ENCODE measurements at places on chromosomes 4 and X.
A peak's percentile ranks its signal among the peaks of the same experiment; 100 is the strongest.

- DNase-seq: no peak
These were observed 993.0 kb upstream of the LCORL start for GRCh38 chr4:19014594-19014993.

GRCh38 chr4:152195888-152196287, 340.0 kb downstream of the FBXW7 start:
- no peak for DNase-seq

GRCh38 chrX:17713288-17713687, 24.0 kb upstream of the SCML1 start:
- no peak for DNase-seq

DNA sequence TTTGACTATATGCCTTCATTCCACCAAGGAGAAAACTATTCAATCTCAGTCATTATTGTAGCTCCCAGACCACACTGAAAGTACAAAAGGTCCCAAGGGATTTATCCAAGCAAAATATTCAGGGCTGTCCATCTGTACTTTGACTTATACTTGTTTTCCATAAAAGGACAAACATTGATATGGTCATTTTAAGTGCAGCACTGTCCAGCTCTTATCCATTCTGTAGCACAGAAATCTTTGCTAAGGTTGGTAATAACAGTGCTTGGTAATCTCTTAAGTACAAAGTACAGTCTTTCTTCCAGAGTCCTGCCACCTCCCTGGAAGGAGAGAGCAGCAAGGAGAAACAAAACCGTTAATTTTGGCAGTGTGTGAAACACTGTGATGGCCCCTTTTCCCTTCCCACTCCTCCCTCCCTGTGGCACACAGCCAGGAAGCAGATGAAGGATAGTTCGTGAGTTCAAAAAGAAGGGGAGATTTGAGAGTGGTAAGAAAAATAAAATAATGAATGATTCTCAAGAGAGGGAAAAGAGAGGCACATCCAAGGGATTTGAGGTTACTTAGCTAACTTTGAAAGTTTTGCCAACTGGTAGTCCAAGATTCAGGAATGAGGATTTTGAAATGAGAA, 6.8 kb upstream of the CXCL2 start:
- no peak for DNase-seq

- no peak for DNase-seq
These were observed 58.3 kb upstream of the CD99 start for GRCh38 chrX:2632533-2633504.

- peak; percentile 20 for DNase-seq
These were observed 5.6 kb upstream of the CT45A1 start for GRCh38 chrX:135707880-135708279.

- DNase-seq: no peak
These were observed 1.1 kb downstream of the RPS3A start for GRCh38 chr4:151100531-151100930.

GRCh38 chr4:139508581-139509237, 47.3 kb downstream of the SETD7 start:
- no peak for DNase-seq

- no peak for DNase-seq
These were observed 33.3 kb downstream of the BANK1 start for GRCh38 chr4:101823864-101824263.

DNA sequence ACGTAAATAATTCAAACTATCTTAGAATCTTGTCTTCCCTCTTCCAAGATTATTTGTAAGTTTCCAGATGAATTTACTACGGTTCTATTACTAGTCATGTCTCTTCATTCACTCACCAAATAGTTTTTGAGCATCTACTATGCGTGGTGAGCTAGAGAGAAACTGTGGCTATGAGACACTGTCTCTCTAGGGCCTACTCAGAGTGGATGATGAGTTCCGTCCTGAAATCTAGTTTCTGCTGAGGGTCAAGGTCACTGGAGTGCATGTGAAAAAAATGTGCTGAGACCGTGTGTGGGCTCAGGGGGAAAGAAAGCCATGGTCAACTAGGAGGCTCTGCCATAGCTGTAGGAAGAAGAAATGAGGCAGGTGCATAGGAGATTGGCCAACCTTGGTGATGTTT, 320.2 kb upstream of the GATB start:
- DNase-seq: no peak

GRCh38 chrX:26100421-26100920, 37.7 kb upstream of the MAGEB18 start:
- peak; percentile 1 for DNase-seq

DNA sequence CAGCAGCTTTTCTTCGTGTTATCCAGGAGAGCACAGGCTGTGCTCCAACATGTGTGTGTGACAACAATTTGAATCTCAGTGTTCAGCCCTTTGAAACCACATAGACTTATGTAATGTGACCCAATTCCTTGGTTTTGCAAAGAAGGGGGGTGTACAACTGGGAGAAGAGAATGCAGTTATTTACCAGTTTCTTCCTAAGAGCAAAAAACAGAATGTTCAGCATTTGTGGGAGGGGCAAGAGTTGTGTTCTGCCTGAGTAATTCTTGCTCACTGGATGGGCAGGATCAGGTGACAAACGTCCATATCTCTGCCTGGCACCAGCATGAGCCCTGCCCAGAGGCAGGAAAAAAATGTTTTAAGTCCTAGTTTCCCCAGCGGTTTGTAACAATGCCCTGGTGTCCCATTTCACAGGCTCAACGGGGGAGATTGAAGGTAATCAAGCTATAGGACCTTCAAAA, 72.0 kb downstream of the PRPS1 start:
- no peak for DNase-seq

- DNase-seq: peak; percentile 41
These were observed 278.3 kb downstream of the INPP4B start for GRCh38 chr4:142567620-142568451.

GRCh38 chr4:79613269-79613935, 205.4 kb upstream of the GK2 start:
- DNase-seq: no peak

DNA sequence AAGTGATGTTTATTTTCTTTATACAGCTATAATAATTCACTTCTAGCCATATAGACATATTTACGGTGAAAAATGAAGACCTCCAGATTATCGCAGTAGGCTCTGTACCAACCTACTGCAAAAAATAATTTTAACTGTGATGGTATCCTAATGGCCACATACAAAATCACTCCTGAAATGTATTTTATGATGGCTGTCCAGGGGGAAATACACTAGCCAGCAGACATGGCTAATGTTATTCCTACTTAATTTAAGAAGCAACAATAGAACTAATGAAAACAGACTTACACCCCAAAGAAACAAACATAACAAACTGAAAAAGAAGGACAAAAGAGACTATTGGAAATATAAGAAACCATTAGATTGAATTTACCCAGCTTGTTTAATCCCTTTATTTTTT, 4.6 kb downstream of the NKX6-1 start:
- no peak for DNase-seq

DNA sequence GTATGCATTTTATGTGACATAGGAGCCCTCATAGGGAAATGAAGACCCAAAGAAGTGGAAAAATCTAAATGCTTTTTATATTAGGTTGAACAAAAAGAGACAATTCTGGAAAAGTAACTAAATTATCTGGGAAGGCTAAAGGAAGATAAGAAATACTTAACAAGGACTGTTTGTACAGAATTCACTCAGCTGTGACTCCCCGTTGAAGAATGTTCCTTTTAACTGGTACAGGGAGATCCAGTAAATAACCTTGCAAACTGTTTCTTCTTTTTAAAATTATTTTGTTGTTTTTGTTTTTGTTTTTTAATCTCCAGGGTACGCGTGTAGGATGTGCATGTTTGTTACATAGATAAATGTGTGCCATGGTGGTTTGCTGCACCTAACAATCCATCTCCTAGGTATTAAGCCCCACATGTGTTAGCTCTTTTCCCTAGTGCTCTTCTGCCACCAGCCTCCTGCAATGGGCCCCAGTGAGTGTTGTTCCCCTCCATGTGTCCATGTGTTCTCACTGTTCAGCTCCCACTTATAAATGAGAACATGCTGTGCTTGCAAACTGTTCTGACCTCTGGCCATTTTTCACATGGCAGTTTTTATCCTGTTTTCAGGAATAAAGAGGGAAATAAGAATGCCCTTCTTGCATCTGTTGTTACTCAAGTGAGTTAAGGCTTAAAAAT, 81.7 kb downstream of the PWWP3B start:
- DNase-seq: no peak

- DNase-seq: peak; percentile 32
These were observed 36.3 kb downstream of the SULT1E1 start for GRCh38 chr4:69823481-69824186.

- DNase-seq: no peak
These were observed 1372.7 kb upstream of the AGA start for GRCh38 chr4:178814908-178815307.

DNA sequence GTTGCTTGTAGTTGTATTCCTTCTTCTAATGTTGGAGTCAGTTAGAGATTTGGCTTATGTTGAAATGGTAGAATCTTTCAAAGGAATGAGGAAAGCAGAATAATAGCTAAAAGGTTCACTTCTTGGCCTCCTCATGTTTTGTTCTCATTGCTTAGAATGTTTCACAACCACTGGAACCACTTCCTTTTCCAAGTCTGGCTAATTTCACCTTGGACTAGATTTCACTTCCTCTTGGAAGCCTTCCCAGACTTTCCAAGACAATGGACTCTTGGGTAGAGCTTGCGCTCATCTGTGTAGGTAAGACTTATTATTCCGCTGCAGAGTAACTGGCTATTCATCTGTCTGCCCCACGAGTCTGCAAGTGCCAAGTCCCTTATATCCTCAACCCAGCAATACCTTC, 8.3 kb downstream of the SPATA18 start:
- no peak for DNase-seq

DNA sequence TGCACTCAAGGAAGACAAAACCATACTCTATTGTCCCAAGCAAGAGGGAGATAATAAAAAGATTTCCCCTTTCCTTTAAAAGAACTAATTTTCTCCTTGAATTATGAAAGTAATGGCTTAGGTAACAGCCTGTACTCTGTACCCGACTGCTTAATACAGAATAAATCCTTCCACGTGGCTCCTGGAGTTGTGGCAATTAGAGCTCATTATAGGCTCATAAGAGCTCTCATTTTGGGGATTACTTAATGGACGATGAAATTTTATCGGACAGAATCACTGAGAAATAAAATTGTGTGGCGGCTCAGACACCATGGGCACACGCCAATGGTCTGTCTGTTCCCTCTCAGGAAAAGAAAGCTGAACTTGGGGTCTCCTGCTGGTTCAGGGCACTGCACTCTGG, 2.8 kb upstream of the GSX2 start:
- DNase-seq: no peak

GRCh38 chr4:163167333-163167626, 590 bp upstream of the NAF1 start:
- DNase-seq: no peak

DNA sequence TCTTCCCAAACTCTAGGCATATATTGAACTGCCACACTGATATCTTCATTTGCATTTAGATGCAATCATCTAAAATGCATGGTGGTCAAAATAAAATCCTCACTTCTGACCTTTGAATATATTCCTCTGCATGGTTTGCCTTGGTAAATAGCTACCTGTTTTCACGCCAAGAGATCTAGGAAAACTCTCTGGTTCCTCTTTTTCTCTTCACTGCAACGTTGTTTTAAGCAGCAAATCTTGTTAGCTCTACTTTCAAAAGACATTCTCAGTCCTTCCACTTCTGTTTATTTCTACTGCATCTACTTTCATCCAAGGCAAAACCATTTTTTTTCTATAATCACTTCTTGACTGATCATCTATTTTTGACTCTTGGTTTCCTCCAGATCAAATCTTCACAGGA, 1001.6 kb upstream of the GRID2 start:
- no peak for DNase-seq

- peak; percentile 85 for DNase-seq
These were observed 147.6 kb upstream of the FRG1 start for GRCh38 chr4:189792924-189793618.

GRCh38 chr4:56757821-56758411, 63.6 kb downstream of the SPINK2 start:
- peak; percentile 63 for DNase-seq

Data from neural progenitor cell (in vitro differentiated cells).